ENCODE measurements at places on chromosomes 3 and 15.

- no peak for DNase-seq
Observed at GRCh38 chr3:42751609-42752008, 21.4 kb downstream of the CCDC13 start.

GRCh38 chr15:66581972-66582537 is 16.3 kb upstream of the LCTL start:
- no peak for DNase-seq

DNA sequence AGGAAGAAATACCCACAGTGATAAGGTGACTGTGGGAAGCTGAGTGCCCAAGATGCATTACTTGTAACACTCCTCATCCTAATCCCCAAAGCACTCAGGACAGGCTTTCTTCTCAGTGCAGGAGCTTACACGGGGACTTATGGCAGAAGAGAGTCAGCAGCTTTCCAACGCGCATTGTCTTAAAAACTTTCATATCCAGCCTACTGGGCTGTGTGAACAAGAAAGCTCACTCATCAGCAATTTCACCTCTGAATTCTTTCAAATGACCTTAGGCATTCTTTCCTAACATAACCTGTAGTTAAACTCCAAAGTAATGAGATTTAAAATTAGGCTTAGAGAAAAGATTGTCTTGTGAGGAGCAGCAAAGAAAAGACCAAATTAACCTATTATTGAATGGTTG is 132.3 kb downstream of the KCNAB1 start:
- DNase-seq, result no peak

DNA sequence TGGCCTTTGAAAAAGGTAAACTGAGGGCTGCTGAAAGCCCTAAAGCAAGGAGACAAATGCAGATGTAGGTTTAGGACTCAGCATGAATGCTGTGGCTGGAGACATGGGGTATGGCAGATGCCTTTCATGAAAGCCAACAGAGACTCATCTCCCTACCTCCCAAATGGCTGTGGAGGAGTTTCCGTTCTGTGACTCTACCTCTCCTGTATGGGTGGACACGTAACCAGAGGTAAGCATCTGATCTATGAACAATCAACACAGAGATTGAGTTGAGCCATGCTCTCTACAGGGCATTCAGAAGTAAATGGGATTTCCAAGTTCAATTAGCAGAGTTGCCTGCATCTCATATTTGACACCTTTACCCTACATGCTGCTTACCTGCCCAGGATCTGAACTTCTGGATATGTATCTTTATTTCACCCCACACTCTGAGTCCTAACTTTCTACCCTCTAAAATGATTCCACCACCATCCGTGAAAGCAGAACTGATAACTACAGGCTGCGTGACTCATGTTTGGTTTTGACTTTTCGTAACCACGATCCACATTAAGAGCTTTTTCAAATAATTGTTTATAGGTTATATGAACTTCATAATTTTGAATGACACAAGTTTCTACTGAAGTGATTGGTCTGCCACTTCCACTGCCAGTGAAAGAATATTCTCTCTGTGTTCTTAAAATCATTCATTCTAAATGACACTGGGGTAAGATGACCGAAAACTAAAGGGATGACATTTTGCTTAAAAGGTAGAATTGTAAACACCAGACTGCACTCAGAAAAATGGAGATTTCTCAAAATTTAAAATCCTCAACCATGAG is 1058.7 kb downstream of the FHIT start:
- DNase-seq, result no peak

DNA sequence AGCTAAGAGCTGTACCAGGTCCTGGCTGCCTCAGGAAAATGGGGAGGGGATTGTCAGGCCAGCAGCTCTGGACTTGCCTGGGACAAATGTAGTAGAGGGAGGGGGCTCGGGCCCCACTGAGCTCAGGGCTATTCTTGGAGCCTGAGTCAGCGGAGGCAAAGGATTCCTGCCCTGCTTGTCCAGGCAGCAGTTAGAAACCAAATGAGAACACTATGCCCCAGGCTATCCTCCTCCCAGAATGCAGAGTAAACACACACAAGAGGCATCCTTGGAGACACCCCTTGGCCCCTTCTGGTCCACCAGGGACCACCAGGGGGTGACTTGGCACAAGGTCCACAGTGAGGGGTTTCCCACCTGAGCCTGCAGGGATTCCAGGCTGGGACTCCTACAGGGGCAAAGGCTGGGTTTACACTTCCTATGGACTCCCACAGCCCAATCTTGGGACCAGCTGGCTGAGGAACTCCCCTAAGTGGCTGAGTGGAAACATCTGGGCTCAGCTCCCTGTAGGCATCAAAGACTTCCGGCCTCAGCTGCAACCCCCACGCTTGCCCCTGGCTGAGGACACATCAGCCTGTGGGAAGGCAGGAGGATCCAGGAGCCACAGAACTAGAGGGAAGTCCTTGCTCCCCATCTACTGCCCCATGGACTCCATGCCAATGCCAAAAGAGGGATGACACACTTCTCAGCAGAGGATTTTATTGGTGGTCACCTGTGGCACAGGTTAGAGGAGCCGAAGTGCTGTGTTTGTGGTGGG is 3.4 kb upstream of the COL7A1 start:
- DNase-seq, result peak; percentile 98

DNA sequence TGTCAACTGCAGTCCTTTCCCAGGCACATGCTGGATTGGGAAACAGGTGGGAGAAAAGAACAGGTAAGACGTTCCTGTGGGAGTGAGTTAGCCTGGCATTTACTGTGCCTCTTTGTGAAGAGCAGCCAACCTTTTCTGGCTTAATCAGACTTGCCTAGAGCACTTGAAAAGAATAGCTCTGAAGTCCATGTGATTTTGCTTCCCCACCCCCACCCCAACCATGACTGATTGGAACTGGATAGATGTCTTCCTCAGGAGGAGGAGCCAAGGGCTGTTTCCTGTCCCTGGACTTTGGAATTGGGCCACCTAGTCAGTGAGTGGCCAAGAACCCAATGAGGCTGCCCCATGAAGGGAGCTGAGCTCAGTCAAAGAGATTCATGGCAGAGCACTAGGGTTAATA is 4.7 kb upstream of the TMEM41A start:
- no peak for DNase-seq

- no peak for DNase-seq
Observed at GRCh38 chr3:156608601-156609514, 53.9 kb upstream of the SSR3 start.

- DNase-seq, result no peak
Observed at GRCh38 chr15:59298225-59298853, 74.3 kb downstream of the MYO1E start.

- DNase-seq, result no peak
Observed at GRCh38 chr3:58178528-58179234, 32.1 kb downstream of the DNASE1L3 start.

DNA sequence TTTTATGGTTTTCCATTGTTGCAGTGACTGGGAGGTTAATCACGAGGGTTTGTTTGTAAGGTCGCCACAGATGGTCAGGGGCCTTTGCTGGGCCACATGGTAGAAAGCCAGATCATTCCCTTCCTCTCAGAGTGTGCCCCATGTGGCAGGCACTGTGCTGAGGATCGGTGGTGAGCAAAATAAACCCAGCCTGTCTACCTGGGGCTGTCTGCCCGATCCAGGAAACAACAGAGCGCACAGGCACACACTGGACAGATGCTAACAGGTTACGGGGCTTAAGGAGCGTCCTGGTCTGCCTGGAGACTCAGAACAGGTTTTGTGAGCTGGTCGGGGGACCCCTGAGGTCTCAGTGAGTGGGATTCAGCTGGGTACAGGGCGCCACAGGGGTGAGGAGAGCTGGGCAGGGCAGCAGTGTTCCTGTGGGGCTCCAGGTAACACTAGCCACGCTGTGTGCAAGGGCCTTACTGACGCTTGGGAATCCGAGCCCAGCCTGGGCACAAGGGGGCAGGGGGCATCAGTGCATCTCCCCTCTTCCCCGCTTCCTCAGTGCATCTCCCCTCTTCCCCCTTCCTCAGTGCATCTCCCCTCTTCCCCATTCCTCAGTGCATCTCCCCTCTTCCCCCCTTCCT is 136.4 kb downstream of the DNAJB8 start:
- no peak for DNase-seq

- DNase-seq, result no peak
Observed at GRCh38 chr3:158220575-158220974, 110.7 kb downstream of the RSRC1 start.

DNA sequence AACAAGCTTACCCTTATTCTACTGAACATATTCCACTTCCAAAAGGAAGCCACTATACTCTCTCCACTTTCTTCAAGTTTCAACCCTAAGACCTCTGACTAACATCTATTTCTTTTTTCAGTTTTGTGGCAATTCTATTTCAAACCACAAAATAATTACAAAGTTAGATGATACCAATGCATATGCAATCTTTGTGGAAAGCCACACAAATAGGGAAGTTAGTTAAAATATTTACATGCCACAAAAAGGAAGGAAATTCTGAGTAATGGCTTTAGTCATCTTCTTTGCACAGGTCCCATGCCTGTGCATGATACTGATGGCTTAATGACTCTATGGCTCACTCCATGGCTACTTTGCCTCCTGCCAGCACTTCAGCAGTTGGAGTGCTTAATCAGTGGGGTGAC is 57.0 kb upstream of the MCTP2 start:
- peak; percentile 92 for DNase-seq

- DNase-seq, result no peak
Observed at GRCh38 chr3:112374333-112374734, 41.4 kb downstream of the CD200 start.

DNA sequence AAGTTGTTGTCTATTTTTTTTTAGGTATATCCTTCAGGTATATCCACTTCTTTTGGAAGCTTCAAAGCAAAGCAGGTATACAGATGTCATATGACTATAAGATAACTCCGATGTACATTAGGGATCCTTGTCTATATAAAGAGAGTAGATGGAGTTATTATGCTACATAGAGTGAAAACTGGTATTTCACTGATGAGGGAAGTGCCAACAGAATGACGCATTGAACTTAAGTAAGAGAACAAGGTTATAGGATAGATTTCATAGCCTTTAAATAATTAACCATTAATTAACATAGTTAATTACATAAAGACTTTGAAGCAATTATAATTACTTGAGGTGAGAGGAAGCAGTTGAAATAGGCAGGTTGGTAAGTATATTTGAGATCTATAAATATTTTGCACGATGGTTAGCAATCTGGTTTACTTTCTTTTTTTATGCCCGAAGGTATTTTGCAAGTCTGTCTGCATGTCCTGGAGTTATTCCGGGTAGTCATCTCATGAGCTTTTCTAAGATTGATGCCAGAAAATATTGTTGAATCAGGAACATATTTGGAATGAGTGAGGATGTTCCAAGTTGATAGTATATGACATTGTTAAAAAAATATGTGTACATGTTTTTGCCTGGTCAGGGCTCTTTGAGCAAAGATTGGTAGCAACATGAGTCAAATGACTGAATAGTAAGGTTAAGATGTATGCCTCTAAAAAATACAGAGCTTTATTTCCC is 299.5 kb upstream of the KCNMB2 start:
- peak; percentile 24 for DNase-seq

DNA sequence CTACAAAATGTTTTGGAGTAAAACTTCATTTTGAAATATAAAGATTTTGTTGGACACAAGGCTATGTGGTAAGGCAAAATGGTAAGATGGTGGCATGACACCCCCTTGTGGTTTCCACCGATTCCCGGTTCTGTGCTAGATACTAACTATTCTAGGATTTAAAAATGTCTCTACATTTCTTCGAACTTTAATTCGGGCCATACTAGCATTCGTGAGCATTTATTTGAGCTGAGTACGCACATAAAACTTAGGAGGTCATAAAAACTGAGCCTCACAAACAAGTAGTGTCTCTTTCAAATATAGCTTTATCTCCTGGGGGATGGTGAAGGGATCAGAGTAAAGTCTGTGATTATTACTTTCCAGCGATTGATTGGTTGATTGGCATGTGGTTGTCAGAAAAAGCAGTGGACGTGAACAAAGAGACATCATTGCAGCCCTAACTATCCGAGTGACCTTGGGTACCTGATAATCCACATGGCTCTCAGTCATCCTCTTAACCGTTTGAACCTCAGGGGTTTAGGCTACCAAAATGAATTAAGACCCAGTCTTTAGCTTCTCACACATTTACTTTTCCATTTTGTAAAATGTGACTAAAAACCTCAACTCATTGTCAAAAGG is 1.1 kb upstream of the ZNF639 start:
- DNase-seq, result peak; percentile 61

GRCh38 chr15:61091289-61091616 is 137.8 kb downstream of the RORA start:
- DNase-seq, result no peak

DNA sequence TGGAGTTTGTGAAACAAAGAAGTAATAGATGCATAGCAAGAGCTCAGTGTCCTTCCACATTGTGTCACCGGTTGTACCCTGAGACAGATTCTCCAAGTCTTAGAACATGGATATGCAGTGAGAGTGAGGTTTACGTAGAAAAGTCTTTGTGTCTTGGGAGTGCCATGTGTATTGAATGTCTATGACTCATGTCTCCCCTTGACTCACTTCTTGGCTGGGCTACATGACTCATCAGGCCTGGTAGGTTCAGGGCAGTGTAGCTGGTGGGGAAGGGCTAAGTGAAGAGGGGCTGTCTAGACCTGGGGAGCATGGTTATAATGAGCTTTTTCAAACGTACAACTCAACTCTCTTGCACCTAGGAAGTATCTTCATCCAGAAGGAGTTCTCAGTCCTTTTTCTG is 167.4 kb downstream of the GAP43 start:
- peak; percentile 93 for DNase-seq

DNA sequence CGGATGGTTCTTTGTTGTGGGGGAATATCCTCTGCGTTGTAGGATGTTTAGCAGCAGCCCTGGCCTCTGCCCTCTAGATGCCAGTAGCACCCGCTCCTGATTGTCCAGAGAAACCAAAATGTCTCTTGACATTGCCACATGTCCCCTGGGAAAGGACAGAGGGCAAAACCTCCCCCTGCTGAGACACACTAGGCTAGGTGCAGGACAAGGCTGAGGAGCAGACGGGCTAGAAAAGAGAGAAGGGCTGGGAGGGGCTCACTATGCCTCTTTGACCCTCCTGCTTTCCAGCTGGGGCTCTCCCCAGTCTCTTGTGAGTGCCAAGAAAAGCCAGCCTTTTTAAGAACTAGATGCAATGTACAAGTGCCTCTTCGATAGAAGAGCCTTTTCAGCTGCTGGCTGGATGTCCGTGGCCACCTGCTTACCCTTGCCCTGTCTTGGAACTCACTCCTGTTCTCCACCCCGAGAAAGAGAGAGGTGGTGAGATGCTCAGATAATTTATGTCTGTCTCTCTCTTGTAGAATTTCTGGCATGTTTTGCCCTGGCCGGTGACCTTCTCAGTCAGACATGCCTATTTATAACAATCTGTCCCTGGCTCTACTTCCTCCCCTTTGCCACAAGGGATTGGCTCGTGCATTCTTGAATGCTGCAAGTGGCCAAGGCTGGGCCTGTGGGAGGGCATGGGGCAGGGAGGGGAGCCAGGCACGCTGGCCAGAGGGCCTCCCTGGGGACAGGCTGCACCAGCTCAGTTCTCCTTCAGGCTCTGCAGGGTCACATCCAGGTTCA is 142.6 kb downstream of the RPLP1 start:
- DNase-seq, result no peak

Measured in HFFc6 (cell line).